ENCODE measurements at places on chromosomes 11 and 22.
A peak's percentile ranks its signal among the peaks of the same experiment; 100 is the strongest.

DNA sequence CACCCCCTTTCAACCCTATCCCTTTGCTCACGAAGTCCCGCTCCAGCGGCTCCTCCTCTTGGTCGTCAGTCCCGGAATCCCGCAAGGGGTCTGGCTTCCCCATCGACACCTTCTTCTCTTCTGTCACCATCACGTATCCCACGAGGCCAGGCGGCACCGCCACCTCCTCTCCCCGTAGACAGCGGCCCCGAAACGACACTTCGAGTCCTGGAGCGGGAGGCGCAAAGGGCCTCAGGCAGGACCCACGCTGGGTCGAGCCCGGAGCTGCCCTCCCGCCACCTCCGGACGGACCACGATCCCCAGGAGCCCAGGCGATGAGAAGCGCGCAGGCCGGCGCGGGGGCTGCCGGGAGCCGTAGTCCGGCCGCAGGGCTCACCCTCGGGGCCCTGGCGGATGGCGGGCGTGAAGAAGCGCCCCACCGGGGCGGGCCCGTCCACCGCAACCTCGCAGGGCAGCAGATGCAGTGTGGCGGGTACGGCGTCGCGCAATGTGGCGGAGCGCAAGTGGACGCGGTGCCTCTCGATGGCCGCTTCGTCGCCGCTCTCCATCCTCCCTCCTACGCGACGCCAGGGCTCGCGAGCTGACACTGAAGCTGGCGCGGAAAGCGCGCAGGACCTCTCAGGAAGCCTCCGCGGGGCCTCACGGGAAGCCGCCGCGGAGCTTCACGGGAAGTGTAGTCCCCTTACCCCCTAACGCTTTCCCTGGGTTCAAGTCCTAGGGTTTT lies at the start of gene RNASEH2C:
Gene RNASEH2C, minus strand, starts transcription at position 588 of the 724 bp plus-strand sequence. Its CDS starts 40 bp downstream, at position 548.
- peak; percentile 77 for DNase-seq

DNA sequence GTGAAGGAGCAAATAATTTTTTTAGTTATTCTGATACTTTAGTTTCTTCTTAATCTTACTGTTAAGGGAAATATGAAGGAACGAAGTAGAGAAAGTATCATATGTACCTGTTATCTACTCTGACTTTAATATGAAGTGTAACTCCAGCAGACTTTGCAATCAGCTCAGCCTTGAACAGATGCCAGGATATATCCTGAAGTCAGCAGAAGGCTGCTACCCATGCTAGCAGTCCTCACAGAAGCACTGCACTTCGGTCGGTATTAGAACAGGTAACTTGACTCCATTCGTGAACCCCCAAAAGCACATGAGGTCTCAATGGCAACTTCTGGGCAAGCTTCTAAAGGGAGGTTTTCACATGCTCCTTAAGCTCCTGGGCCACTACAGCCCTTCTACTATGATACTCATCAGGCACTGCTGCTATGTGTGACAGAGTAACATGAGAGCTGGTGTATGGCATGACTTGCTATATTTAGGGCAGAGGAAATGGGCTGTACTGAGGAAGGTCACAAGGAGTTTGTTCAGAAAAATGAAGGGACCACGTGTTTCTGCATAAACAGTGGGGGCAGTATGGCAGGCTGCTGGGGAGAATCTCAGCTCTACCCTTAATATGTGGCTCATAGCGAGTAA lies 344.1 kb downstream of the SOX6 start:
- DNase-seq = no peak

DNA sequence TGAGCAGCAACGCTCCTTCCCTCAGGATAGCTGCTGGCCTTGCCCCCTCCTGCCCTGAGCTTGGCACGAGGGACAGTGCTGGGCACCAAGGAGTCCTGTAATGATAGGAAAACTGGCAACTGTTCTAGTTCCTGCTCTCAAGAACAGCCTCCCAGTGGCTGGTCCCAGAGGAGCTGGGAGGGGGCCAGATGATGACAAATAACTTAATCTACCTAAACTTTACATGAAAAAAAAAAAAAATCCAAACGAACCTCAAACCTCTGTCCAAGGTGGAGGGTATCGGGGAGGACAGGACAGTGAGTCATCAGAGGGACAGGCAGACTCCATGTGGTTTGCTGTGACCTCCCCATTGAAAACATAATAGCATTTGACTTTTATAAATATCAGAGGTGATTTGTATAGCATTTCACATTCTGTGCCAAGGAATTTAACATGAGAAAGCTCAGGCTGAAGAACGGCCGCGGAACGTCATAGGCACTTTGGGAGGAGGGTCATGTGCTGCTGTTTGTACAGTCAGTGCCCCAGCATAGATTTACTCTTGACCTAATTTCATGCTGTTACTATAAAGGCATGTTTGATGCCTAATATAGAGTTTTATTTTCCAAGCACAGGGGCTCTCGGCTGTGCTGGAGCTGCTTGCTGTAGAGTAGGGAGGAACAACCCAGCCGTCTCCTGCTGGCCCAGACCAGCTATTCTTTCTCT lies 98.2 kb upstream of the NNMT start:
- DNase-seq = no peak

DNA sequence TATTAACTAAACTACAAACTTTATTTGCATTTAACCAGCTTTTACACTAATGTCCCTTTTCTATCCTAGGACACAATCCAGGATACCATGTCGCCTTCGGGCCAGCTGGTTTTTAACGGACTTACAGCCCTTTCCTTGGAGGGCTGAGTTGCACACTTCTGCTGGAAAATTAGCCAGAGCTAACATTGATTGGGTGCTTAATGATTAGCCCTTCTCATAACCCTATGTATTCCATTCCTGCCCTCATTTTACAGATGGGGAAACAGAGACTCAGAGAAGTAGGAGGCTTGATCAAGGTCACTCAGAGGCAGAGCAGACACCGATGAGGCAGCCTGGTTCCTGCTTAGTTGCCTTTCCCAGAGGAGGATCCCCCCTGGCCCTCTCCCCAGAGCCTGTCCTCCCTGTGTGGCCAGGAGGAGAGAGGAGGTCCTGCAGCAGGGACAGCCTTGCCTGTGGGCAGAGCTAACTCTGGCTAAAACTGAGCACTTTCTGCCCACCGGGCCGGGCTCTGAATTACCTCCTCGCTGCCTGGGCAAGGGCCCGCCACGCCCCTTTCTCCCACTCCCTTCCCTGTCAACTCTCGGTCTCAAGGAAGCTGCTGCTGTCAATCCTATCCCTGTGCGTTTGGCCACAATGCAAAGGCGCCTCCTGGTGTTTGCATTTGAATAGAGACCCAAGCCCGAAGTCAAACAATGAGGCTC lies 59.6 kb upstream of the PAX6 start:
- peak; percentile 3 for DNase-seq

DNA sequence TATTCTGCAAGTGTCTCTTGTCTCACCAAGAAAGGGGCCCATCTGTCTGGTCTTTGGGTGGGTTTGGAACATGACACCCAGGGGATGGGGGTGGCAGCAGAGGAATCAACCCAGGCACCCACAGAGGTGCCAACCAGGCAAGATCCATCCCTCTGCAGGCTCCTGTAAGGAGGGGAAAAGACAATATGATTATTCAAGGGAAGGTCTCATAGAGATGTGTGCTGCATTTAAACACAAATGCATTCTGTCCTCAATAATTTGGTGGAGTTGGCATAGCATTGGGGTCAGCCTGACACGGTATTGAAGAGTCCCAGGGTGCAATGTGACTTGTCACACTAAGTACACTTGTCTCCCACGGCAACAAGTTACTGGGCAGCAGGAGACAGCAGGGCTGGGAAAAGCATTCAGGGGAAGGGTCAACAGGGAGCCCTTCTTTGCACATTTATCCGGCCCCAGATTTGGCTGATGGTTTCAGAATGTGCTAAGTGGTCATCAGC lies 33.1 kb upstream of the SPON1 start:
- DNase-seq = no peak

GRCh38 chr11:12930850-12931249 lies 78.3 kb upstream of the RASSF10 start:
- no peak for DNase-seq

- DNase-seq = no peak
Observed at GRCh38 chr11:67691149-67691548, 16.7 kb upstream of the ALDH3B2 start.

GRCh38 chr22:28429711-28430110 lies 249.9 kb downstream of the TTC28 start:
- no peak for DNase-seq

GRCh38 chr22:42639541-42640241 lies 710 bp downstream of the ATP5MGL start:
- no peak for DNase-seq

- DNase-seq = no peak
Observed at GRCh38 chr22:37505565-37505964, 13.7 kb downstream of the CARD10 start.

GRCh38 chr22:20904008-20904979 lies 12.9 kb upstream of the CRKL start:
- DNase-seq = no peak

- no peak for DNase-seq
Observed at GRCh38 chr11:11535611-11536010, 86.2 kb downstream of the GALNT18 start.

DNA sequence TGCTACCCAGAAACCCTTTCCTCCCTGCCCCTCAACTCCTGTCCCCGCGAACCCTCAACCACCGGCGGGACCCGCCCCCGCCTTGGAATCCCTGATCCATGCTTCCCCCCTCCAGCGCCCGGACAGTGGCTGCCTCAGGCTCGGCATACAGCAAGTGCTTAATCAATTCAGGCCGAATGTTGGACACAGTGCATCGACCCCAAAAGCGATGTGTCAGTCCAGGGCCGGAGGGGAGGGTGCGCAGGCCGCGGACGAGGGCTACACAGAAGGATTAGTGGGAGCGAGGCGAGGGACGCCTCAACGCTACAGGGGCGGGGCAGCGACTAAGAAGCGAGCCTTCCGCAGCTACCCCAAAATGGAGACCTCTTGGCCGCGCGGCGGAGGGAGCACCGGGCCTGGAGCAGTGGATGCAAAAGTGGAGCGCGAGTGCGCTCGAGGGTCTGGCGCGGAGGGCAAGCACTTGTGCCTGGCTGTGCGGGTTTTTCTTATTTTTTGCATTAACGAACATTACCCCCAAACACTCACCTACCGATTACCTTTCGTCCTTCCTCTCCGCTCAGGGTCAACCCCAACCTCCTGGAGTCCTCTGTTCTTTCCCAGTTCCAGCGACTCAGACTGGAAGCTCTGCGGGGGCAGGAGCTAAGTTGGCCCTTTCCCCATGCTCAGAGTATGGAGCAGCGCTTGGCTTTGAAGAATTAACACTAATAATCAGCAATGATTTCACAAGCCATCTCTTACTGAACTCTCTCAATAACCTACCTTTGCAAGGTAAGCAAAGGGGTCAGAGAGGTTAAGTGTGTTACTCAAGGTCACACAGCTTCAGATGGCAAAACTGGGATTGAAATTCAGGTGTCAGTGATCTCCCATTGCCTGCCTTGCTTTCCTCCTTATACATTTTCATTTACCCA lies 30.0 kb upstream of the WNT11 start:
- peak; percentile 52 for DNase-seq

GRCh38 chr11:132126973-132127899 lies 756.8 kb downstream of the NTM start:
- no peak for DNase-seq

Data from activated T-cell treated with anti-CD3 and anti-CD28 coated beads for 48 hours (primary cell).